ENCODE measurements at places on chromosomes 3 and 15.
A peak's percentile ranks its signal among the peaks of the same experiment; 100 is the strongest.

GRCh38 chr3:187002915-187003314, 72.6 kb downstream of the ST6GAL1 start:
- DNase-seq: no peak

DNA sequence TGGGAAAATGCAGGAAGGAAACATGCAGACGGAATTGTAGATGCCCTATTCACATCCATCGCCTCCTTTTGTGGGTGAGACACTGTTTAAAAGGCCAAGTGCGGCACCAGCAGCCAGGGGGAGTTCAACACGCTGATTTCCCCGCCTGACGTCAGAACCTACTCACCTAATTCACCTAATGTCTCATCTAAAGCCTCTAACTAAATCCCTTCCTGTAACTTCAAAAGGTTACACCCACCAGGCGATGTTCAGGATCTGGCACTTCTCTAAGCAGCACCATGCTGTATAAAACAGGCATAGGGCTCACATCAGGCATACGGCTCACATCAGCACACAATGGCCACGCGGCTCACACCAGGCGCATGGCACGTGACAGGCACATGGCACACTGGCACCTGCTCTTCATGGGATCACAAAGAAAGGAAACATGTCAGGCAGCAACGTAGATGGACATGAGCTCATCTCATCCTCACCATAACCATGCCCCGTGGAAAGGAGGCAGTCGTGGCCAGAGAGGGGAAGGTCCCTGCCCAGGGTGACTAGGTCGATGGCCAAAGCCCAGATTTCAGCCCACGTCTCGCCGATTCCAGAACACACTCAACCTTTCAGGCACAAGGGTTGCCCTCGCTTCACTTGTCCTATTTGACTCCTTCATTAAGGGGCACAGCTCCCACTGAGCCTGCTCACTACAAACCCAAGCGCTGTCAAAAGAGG, 21.7 kb downstream of the XXYLT1 start:
- peak; percentile 21 for DNase-seq

DNA sequence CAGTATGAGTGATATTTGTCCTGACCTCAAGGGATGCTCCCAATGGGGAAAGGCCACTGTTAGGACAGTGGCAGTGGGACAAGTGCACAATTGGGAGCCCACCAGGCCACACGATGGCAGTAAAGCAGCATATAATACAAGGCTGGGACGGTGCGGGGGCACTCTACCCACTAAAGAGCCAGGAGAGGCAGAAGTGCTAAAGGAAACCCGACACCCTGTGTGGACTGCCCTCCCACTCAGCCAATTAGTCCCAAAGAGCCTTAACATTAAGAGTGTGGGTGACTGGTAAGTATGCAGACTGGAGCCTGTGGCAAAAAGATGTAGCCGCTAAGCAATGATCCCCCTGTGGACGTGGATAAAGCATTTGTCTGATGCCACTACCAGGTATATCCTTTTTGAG, 8.2 kb upstream of the ZNF589 start:
- DNase-seq: no peak

GRCh38 chr15:89197503-89197971, 23.8 kb downstream of the RLBP1 start:
- DNase-seq: no peak

- no peak for DNase-seq
Observed at GRCh38 chr3:141853629-141854168, 22.7 kb upstream of the ATP1B3 start.

DNA sequence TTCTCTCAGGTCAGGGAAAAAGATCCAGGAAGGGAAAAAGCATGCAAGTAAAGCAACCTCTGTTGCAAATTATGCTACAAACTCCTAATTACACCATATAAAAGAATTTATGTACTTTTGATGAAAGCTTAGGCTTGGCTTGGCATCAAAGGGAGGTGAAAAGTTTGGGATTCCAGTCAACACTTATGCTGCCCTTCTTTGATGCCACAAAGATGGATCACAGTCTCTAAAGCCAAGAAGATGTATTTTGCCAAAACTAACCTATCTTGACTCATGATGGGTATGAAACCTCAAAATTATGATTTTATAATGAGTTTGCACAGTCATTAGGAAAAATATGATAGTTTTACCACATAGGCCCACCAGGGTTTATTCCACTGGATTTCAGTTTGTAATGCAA, 101.0 kb upstream of the CCDC80 start:
- DNase-seq: no peak

- DNase-seq: no peak
Observed at GRCh38 chr15:33064878-33065277, 129.6 kb downstream of the FMN1 start.

- DNase-seq: no peak
Observed at GRCh38 chr3:136698361-136698760, 53.8 kb downstream of the STAG1 start.

GRCh38 chr15:81569286-81570080, 195.5 kb upstream of the TMC3 start:
- no peak for DNase-seq

- DNase-seq: no peak
Observed at GRCh38 chr3:109874896-109875708, 537.8 kb upstream of the DPPA4 start.

GRCh38 chr15:55858661-55859060, 115.7 kb upstream of the PRTG start:
- DNase-seq: no peak

DNA sequence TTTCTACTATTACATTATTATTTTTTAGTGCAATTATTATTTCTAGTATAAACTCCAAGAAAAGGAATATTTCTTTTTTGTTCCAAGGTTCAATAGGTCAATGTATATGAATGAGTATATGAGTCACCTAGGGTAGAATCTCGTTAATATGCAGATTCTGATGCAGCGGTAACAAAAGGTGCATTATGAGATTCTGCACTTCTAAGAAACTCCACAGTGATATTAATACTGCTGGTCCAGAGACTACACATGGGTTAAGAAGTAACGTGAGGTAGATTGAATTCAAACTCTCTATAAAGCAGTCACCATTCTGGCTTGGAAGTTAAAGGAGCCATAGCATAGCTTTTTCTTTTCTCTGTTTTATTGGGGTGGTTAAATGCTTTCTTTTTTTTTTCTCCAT, 596.2 kb upstream of the TBL1XR1 start:
- DNase-seq: no peak

GRCh38 chr3:40258555-40258954, 51.0 kb upstream of the EIF1B start:
- no peak for DNase-seq

GRCh38 chr15:85831415-85832113, 36.8 kb upstream of the KLHL25 start:
- DNase-seq: peak; percentile 67

GRCh38 chr3:133269393-133269792, 130.5 kb upstream of the BFSP2 start:
- DNase-seq: no peak

DNA sequence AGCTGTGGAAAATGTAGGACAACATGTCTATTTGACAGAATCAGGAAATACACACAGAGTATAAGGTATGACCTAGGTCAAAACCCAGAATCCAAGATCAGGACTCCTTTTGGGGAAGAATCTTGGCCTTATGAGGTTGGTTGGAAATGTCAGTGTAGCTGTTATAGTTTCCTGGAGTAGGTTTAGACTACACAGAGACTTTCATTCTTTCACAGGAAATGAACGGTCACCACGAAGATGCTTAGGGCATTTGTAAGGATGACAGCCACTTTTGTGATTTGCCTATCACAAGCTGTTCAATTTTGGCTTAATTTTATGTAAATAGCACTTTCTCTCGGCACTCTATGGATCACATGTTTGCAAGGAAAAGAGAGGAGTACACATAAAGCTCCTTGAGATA, 18.6 kb upstream of the ZBTB20 start:
- DNase-seq: no peak
